T-helper 22 cell (primary cell): ENCODE measurements at places on chromosomes 6 and 20.

- DNase-seq, result no peak
Observed at GRCh38 chr6:151804585-151805285, 2.7 kb upstream of the ESR1 start.

- no peak for DNase-seq
Observed at GRCh38 chr6:19231878-19232561, 605.1 kb upstream of the ID4 start.

GRCh38 chr20:61918548-61918947 lies 147.1 kb downstream of the TAF4 start:
- no peak for DNase-seq

GRCh38 chr6:116309001-116309400 lies 29.3 kb upstream of the TSPYL1 start:
- DNase-seq, result no peak

- no peak for DNase-seq
Observed at GRCh38 chr20:12067686-12068085, 150.0 kb downstream of the BTBD3 start.

DNA sequence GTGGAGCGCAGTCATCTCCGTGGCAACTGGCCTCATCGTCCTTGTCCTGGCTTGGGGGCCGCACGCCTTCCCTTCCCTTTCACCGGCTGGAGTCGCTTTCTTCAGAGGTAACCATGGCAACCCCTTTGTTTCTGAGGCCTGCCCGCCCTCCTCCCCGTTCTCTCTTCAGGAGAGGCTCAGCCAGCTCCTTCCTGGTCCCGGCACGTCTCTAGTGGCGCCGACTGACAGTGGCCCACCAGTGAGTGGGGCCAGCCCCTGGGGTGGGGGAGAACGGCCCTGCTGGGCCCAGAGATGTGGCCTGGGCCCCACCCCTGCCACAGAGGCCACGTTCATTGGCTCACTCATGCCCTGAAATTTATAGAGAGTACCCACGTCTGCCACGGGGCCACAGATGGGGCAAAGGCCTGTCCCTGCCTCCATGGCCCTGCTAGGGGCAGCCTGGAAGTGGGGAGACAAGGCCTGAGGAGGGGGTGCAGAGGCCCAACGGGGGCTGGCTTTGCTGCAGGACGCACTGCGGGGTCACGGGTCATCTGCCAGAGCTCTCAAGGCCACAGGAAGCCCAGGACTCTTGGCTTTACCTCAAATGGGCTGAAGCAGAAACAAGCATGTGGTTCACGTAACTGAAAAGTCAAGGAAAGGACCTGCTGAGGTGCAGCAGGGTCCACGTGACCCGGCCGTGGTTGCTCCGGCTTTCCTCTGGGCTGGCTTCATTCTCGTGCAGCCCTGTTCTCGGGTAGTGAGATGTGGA lies 1.4 kb upstream of the OSBPL2 start:
- no peak for DNase-seq

DNA sequence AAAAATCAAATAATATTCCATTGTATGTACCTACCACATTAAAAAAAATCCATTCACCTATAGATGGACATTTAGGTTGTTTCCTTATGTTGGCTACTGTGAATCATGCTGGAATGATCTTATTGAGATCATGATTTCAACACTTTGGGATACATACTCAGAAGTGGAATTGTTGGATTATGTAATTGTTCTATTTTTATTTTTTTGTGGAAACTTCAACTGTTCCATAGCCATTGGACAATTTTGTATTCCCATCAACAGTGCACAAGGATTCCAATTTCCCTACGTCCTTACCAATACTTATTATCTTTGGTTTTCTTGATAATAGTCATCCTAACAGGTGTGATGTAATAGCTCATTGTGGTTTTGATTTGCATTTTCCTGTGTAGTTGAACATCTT lies 834.0 kb downstream of the MAFB start:
- no peak for DNase-seq

DNA sequence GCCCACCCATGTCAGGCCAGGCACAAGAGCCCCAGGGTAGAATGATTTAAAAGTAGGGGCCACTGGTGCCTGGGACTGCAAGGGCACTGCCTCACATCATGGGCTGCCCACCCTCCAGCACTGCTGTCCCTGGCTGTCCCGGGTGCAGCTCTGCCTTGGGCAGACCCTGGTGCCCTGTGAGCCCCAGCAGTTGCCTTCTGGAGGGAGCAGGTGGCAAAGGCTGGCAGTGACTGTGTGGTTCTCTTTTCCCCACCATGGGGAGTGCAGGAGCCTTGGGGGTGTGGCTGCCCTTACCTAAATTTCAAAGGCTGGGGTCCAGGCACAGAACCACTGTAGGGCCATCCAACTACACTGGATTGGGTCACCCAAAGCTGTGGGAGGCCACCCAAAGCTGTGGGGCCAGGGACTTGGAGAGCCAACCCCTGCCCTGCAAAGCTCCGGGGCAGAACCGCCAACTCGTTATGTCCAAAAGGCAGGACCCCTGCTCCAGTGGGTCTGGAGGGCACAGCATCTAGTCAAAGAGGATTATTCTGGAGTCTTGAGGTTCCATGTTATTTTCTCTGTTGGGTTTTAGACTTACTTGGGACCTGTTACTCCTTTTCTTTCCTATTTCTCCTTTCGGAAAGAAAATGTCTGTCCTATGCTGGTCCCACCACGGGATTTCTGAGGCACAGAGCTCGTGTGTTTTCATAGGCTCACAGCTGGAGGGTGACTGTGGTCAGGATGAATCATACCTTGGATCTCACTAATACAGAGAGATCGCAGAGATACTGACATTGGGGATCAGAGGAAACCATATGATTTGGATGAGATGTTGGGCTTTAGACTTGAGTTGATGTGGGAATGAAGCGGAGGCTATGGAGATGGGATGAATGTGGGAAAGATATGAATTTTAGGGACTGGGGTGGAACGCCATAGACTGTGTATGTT lies 65.3 kb downstream of the RAMACL start:
- no peak for DNase-seq

GRCh38 chr6:81476881-81477280 lies 275.6 kb downstream of the TENT5A start:
- DNase-seq, result no peak

- DNase-seq, result no peak
Observed at GRCh38 chr6:160167604-160168399, 46.2 kb downstream of the SLC22A1 start.

- no peak for DNase-seq
Observed at GRCh38 chr6:140253096-140253495, 878.6 kb upstream of the CITED2 start.

DNA sequence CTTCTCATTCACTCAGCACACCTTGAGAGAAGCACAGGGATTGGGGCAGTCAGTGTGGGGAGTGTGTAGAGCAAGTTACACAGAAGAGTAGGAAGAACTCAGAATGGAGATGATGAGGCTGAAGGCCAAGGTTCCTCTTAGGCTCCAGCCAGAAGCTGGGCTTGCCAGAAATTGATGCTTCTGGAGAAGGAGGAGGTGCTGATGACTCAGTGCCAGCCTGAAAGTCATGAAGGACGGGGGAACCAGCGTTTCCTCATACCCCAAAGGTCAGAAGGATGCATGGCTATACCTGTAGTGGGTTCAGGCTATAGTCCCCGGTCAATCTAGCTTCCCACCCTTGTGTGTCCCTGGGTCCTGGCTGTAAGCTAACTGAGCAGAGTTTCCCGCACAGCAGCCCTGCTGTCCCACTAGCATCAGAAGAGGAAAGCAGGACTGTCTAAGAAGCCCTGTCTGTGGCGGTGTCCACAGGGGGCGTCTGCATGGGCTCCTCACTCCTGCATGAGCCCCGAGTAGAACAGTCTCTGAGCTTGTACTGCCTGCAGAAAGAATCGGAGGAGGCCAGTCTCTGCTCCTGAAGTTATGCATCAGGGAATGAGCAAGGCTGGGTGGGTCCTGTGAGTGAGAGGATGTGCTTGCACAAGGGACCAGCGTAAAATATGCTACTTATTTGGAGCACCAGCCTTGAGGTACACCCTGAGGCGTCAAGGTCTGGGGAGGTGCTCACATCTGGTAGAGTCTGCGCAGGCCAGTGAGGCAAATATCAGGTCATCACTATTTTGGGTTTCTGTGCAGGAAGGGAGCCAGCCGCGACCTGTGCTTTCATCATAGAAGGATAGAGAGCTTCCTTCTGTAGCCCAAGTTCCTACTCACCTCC lies 148.5 kb downstream of the MRPL14 start:
- DNase-seq, result no peak

DNA sequence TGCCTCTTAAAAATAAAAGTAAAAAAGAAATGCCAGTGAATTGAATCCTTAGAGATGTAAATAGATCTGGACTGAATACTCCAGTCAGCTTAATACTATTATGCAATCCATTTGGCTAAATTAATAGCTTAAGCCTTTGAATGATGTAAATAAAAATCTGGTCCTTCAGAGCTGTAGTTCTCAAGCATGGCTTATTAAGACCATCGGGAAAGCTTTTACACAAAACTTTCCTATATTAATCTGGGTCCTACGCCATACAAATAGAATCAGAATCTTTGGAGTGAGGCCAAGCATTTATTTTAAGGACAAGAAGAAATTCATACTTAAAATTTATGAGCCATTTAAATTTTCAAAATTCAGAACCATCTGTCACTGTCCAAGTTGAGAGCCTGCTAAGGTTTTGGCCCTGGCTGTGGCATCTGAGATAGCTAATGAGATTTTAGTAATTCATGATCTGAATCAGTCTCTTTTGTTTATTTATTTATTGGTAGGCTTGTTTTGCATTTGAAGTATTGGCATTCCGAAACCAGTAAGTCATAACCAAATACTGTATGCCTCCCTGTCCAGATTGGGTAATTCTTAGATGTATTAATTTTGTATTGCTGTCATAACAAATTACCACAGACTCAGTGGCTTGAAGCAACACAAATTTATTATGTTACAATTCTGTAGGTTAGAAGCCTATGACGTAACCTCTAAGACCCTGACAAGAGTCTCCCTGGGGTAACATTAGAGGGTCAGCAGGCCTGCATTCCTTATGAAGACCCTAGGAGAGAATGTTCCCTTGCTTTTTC lies 228.1 kb upstream of the RAB32 start:
- DNase-seq, result no peak

DNA sequence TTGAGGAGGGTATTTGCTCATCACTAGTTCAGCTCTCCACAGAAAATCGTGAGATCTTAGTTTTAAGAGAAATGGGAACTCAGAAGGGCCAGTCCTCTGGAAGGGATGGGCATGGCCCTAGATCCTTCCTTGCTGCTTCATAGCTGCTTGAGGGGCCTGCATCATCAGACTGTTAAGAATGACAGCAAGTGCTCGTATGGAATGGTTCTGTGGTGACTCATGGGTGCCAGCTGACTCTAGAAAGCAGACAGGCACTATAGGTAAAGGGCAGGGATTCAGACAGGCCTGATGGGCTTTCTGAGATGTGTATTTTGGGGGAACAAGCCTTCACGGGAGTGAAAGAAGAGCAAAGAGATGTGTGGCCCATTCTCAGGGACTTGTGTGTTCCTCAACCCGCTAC lies 90.8 kb downstream of the MYLK4 start:
- no peak for DNase-seq

- DNase-seq, result no peak
Observed at GRCh38 chr6:43211955-43212354, 17.3 kb downstream of the DNPH1 start.

GRCh38 chr6:147508042-147508865 lies at the start of gene SAMD5:
Gene SAMD5 (plus strand): TSS chr6:147508690. CDS start chr6:147508929, 239 bp downstream.
- DNase-seq, result no peak

GRCh38 chr20:54133434-54134427 lies 40.1 kb downstream of the CYP24A1 start:
- DNase-seq, result no peak

GRCh38 chr6:140434761-140435160 lies 1060.3 kb upstream of the CITED2 start:
- no peak for DNase-seq

- DNase-seq, result no peak
Observed at GRCh38 chr6:30781743-30782424, 37.5 kb upstream of the IER3 start.

- DNase-seq, result no peak
Observed at GRCh38 chr6:145960918-145961589, 3.1 kb downstream of the SHPRH start.

DNA sequence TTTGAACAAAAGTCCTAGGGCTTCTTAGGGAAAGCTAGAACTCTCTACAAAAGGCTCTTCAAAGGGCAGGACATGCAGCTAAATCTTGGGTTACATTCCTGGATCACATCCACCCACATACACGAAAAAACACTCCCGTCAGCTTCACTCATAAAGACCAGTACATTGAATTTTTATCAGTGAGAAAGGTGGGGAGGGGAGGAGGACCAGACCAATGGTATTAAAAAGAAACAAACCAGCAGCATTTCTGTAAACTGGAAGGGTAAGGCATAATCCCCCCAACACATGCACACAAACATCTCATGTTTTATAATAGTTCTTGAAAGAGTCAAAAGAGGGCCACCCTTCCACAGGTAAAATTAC lies 31.6 kb downstream of the MYLK4 start:
- no peak for DNase-seq

DNA sequence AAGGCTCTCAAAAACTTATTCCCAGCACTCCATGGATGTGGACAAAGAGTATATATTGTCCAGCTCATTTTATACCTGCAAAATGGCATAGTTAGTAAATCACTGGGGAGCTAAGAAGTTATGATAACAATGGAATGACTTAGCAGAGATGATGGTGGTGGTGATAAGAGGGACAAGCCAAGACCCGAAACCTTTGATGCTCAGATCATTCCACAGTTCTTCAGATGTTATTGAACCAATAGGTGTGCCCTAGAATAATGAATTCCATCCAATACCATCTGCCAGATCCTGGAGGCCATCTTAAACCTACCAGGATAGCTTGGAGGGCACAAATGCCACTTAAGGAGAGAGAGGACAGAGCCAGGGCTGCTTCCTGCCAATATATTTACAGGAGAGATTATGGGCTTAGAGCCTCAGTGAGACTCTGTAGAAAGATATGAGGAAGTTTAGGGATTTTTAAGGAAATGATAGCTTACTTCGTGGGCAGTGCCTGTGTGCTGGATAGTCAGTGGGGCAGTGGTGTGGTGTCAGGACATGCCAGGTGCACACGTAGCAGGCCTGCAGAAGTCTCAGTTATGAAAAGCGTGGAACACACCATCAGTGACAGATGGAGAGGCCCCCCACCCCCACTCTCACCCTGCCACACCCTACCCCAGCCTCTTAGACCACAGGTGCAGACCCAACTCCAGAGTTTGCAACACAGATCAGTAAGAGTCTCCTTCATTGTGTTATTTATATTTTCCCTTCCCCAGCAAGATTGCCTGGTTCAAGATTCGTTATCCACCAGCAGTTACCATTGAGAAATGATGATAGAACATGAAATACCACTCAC lies 209.7 kb upstream of the SUPT3H start:
- DNase-seq, result no peak

DNA sequence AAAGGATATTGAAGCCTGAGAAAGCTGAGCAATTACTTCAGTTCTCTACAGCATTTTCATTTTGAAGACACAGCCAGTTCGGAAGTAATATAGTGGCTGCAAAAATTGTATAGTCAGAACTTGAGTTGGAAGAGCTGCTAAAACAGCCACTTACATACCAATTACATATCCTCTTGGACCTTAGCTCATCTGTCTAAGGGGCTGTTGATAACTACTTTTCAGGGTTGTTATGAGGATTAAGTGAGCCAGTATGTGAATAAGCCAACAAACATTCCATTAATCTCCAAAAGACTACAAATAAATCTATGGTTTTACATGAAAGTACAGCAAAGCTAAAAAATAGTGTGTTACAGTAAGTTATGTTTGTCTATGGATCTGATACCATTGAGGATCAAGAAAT lies 59.7 kb downstream of the TMEM200A start:
- no peak for DNase-seq

GRCh38 chr6:137977814-137978213 lies 110.8 kb downstream of the TNFAIP3 start:
- no peak for DNase-seq
